ENCODE measurements at places on chromosomes 2 and 18. TPM values are rescaled to one million over a fixed set of nuclear protein-coding genes. Genes with fewer than 3 reads are reported as not detected.

SRSF7 gene
- total RNA-seq = 94.4 TPM

PLEK gene
- 1.8 TPM for total RNA-seq

SULT1C4 gene
- 33.4 TPM for total RNA-seq

- no peaks in the 10 kb centered on the region for H3K36me3 ChIP-seq
- no peak overlapping the region for H3K27ac ChIP-seq
- no peaks in the 10 kb centered on the region for H3K27me3 ChIP-seq
- no peaks in the 10 kb centered on the region for H3K4me1 ChIP-seq
- DNase-seq = no peak
- H3K4me3 ChIP-seq = no peak overlapping the region
These were observed 1202.8 kb upstream of the ACVR2A start for GRCh38 chr2:146642066-146642465.

DNA sequence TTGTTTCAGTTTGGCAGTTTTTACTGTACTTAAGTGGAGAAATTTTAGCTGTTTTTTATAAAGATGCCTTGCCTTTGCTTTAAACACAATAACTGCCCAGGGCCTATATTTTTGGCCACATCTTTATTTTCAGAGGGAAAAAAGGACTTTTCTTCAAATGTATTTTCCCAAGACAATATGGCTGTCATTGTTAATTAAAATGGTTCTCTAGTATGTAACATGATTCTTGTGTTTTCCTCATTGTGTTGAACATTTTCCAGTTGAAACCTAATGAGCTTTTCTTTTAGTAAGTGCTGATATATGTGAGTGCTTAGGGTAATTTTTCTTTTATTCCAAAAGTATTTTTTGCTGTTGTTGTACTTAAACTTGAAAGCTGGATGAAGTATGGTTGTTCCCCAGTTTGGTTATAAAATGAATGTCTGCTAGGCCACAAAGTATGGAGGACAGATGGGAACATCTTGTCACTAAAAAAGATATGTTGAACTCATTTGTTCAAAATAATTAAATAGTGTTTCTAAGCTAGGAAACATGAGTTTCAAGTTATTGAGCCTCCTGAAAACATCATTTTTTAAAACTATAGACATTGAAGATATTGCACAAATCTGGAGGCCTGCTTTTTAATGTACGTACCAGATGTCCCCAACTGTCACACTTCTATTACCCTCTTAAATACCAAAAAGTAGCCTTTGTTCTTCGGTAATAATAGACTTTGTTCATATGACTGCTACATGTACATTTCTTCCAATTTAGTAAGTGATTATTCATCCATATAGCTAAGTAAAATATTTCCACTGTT lies 147.5 kb upstream of the DAPL1 start:
- no peaks in the 10 kb centered on the region for H3K4me1 ChIP-seq
- no peak for DNase-seq
- H3K27me3 ChIP-seq = no peaks in the 10 kb centered on the region
- H3K27ac ChIP-seq = no peak overlapping the region

GRCh38 chr2:124153713-124154112 lies 128.6 kb downstream of the CNTNAP5 start:
- H3K4me3 ChIP-seq = no peak overlapping the region
- H3K4me1 ChIP-seq = no peaks in the 10 kb centered on the region
- no peaks in the 10 kb centered on the region for H3K27me3 ChIP-seq
- DNase-seq = no peak
- H3K27ac ChIP-seq = no peak overlapping the region
- H3K36me3 ChIP-seq = no peaks in the 10 kb centered on the region

DNA sequence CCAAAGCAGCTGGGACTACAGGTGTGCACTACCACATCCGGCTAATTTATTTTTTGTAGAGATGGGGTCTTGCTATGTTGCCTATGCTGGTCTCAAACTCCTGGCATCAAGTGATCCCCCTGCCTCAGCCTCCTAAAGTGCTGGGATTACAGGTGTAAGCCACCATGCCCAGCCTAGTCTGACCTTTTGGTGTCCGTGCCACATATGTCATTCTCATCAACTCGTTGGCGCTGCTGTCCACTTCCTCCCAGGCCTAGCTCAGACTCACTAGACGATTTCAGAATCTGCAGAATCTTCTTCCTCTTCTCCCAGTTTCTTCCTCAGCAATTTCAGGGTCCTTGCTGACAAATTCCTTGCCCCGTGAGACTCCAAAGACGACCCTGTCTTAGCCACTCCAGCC lies 39.8 kb upstream of the DNMT3A start:
- no peak for DNase-seq
- no peak overlapping the region for H3K27ac ChIP-seq
- no peaks in the 10 kb centered on the region for H3K27me3 ChIP-seq
- H3K4me3 ChIP-seq = no peak overlapping the region
- H3K36me3 ChIP-seq = no peaks in the 10 kb centered on the region

GRCh38 chr2:119289642-119290041 lies 66.0 kb downstream of the STEAP3 start:
- no peaks in the 10 kb centered on the region for H3K36me3 ChIP-seq
- H3K27ac ChIP-seq = no peak overlapping the region
- no peak overlapping the region for H3K4me3 ChIP-seq
- DNase-seq = no peak

GRCh38 chr2:217858519-217859491 lies 144.0 kb downstream of the TNS1 start:
- H3K4me3 ChIP-seq = no peak overlapping the region
- peak overlapping the region; percentile 80 for H3K27ac ChIP-seq
- H3K4me1 ChIP-seq = peaks cover 10% of the 10 kb centered on the region
- H3K27me3 ChIP-seq = no peaks in the 10 kb centered on the region
- DNase-seq = peak; percentile 84
- no peaks in the 10 kb centered on the region for H3K36me3 ChIP-seq

DNA sequence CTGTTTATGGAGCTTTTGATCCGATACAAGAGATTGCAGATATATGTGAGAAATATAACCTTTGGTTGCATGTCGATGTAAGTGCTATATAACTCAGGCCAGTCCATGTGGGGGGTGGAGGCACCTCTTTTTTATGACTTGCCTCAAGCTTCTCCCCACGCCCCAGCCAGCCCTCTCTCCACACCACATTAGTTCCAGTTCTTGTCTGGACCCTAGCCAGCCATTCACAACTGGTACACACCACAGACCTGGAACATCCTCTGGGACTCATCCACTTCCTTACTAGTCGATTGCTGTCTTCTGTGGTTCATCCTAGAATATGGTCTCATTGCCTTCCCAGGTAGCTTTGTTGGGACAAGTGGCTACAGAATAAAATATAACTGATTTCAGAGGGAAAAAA lies 31.0 kb downstream of the GAD1 start:
- H3K4me1 ChIP-seq = no peaks in the 10 kb centered on the region
- no peak overlapping the region for H3K4me3 ChIP-seq
- H3K36me3 ChIP-seq = no peaks in the 10 kb centered on the region
- no peak for DNase-seq

DNA sequence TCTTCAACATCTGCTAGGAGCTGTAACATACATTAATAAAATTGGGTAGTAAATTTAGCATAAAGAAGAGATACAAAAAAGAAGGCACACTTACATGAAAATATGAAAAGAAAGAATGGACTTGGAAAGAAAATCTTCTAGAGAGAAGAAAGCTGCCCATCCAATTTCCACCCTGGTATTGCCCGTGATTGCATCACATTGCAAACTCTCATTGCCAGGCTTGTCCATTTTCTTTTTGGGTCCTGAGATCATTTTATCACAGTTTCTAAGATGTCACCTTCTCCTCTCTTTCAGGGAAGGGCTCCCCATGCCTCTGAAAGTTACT lies 321.5 kb downstream of the RND3 start:
- no peak overlapping the region for H3K27ac ChIP-seq
- H3K27me3 ChIP-seq = no peaks in the 10 kb centered on the region
- H3K36me3 ChIP-seq = no peaks in the 10 kb centered on the region
- H3K4me3 ChIP-seq = no peak overlapping the region
- DNase-seq = no peak

GRCh38 chr18:8713691-8714090 lies 8.3 kb downstream of the MTCL1 start:
- no peak overlapping the region for H3K4me3 ChIP-seq
- no peaks in the 10 kb centered on the region for H3K36me3 ChIP-seq
- H3K27me3 ChIP-seq = no peaks in the 10 kb centered on the region
- no peaks in the 10 kb centered on the region for H3K4me1 ChIP-seq
- no peak for DNase-seq

GRCh38 chr2:5409898-5410381 lies 282.2 kb upstream of the SOX11 start:
- no peak overlapping the region for H3K4me3 ChIP-seq
- H3K36me3 ChIP-seq = no peaks in the 10 kb centered on the region
- no peaks in the 10 kb centered on the region for H3K27me3 ChIP-seq
- no peak for DNase-seq
- H3K4me1 ChIP-seq = no peaks in the 10 kb centered on the region
- H3K27ac ChIP-seq = no peak overlapping the region

- DNase-seq = no peak
- H3K4me3 ChIP-seq = no peak overlapping the region
- H3K4me1 ChIP-seq = no peaks in the 10 kb centered on the region
These were observed 108.4 kb downstream of the TACR1 start for GRCh38 chr2:75090770-75091515.
